ENCODE measurements at places on chromosomes 5 and 9.

DNA sequence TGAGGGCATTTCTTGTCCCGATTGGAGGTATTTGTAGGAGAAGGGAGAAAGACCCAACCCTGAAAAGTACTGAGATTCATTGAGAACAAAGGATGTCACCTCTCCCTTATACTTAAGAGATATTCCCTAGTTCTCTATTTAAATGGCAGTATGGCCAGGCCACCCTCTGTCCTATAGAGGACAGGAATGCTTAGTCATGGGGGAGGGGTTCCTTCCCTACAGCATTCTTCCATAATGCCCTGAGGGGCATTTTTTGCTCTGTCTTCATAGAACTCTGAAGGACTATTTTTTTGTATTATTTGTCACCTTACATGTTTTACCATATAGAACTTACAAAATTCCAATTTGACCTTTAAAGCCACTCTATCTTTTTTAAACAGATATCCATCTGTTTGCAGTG lies 176.3 kb downstream of the TMEM161B start:
- no peak for DNase-seq

- DNase-seq, result no peak
These were observed 6.0 kb upstream of the CCNJL start for GRCh38 chr5:160318409-160318808.

DNA sequence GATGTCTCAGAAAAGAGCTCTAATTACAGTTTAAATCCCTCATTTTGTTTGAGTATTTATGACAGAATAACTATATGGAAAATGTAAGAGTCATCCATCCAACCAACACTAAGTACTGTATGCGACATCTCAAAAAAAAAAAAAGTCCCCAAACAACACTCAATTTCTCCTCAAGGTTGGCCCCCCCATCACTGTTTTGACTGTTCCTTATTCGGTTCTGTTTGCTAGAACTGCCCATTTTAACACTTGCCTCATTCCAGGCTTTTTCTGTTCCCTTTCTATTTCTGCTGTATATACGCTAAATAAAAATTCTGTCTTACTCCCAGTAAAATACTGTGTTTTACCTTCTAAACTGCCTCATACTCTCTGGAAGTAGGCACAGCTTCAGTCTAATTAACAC lies 25.2 kb downstream of the GLDC start:
- no peak for DNase-seq

DNA sequence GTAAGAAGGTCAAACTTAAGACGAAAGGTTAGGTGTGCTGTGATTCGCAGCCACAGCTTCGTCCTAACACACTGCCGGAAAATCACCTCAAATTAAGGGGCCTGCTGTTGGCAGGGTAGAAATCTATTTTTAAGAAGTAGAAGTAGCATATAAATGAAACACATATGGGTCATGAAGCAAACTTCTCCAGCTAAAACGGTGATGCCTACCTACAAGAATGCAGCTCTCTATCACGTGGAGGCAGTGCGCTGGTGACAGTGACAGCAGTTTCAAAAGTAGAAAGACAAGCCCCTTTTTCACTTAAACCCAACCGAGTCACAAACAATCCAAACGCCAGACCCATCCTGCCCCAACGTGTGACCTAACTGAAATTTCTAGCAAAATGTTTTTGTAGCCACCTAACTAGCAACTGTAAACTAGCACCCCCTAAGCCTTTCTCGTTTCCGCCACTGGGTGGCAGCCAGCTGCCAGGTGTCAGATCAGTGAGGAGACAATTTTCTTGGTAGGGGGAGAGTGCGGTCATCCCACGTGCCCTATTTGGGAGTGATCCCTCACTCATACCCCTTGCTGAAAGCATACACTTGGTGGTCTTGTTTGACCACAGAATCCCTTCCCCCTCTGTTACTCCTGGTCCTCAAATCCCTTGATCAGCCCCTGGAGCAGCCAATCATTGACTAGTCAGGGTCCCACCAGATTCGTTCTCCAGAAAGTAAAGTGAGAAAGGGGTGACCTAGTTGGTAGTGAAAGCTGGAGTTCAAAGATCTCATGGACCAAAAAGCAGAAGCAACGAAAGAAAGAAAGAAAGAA lies 71.8 kb upstream of the MAMDC2 start:
- DNase-seq, result peak; percentile 86

GRCh38 chr9:81613002-81613812 lies 76.1 kb downstream of the TLE1 start:
- no peak for DNase-seq

- DNase-seq, result no peak
These were observed 194.9 kb downstream of the PALM2AKAP2 start for GRCh38 chr9:109974918-109975276.

DNA sequence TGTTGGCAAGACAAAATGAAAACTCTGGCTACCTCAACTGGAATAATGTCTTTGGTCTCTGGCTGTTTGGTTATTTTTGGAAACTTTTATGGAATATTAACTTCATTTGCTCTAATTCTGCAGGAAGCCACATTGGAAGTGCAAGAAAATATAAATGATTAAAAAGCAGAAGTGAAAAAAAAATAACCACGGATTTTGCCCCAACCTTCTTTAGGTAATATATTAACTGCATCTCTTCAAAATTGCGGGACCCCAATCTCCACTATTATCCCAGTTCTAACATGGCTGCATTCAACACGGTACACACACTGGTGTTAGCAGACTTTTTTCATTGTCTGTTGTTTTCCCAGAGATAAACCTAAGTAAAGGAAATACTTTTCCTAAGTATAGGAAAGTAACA lies 23.0 kb downstream of the GLIS3 start:
- DNase-seq, result no peak

Data from astrocyte of the hippocampus (primary cell).